Spinal cord (tissue), 10 donors: ENCODE measurements at places on chromosomes 5 and 9. TPM values are rescaled to one million over a fixed set of nuclear protein-coding genes. Genes with fewer than 3 reads are reported as not detected.
A peak's percentile ranks its signal among the peaks of the same experiment; 100 is the strongest.

DNA sequence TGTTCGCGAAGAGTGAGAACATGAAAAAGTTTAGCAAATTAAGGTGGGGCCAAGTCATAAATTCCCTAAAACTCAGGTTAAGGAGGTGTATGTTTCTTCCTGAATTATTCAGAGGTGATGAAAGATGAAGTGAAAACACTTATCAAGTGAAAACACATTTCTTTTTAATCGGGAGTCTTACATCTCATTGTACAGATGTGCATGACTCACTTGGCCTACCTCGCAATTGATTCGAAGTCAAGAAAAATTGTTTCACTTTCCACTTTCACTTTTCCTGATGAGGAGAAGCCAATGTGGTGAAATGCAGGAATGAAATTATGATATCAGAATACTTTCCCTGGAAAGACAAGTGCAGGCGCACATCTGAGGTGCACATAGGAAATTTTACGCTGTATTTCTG lies 78.7 kb downstream of the SLC25A46 start:
- H3K4me1 ChIP-seq: no peaks in the 10 kb centered on the region
- no peak for DNase-seq
- H3K4me3 ChIP-seq: no peak overlapping the region
- no peaks in the 10 kb centered on the region for H3K27me3 ChIP-seq

GRCh38 chr9:115923903-115924668 lies 229.5 kb upstream of the PAPPA start:
- no peak for DNase-seq
- no peak overlapping the region for H3K27ac ChIP-seq
- no peaks in the 10 kb centered on the region for H3K4me1 ChIP-seq

DNA sequence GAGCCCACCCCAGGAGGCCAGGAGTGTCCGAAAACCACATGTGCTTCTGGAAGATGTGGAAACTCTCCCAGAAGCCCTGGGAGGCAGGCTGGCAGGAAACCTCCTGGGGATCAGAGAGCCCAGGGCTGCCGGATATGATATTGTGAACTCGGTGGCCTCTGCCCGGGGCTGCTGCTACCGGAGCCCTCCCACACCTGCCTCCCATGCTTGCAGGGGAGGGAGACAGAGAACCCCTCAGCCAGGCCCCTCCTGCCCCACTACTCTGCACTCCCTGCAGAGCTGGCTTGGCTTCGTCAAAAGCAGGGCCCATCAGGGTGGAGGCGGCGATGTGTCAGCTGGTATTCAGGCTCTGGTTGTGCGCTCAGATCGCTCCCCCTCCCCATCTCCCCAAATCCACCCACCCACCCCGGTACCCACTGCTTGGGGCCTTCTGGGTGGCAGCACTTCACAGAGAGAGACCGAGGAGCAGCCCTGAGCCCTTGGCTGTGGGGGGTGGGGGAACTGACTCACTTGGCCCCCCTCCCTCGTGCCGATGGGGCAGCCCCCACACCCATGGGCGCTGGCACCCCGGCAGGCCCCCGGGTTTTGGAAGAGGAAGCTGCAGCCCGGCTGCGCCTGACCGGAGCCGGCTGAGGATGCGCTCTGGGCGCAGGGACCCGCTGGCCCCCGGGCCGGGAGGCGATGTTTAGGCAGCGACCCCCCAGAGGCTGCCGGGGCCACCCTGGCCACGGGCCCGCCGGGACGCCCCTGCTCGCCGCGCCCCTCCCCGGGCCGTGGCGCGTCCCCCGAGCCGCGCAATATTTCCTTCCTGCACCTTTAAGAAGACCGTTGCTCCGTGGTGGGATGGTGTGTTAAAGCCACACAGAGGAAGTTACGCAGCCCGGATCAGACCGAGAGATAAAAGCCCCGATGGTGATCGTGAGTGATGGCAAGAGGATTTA lies 786 bp upstream of the NTNG2 start:
- H3K4me1 ChIP-seq: peaks cover 40% of the 10 kb centered on the region
- DNase-seq: no peak
- H3K27me3 ChIP-seq: peaks cover 36% of the 10 kb centered on the region
- H3K4me3 ChIP-seq: peak overlapping the region; percentile 34
- H3K27ac ChIP-seq: no peak overlapping the region
- no peaks in the 10 kb centered on the region for H3K36me3 ChIP-seq

- DNase-seq: no peak
- H3K27me3 ChIP-seq: no peaks in the 10 kb centered on the region
- no peaks in the 10 kb centered on the region for H3K4me1 ChIP-seq
Measured at GRCh38 chr5:122639033-122639432, 135.8 kb upstream of the SNX2 start.

GRCh38 chr5:92580814-92581213 lies 1000.2 kb downstream of the NR2F1-AS1 start:
- H3K27ac ChIP-seq: no peak overlapping the region
- no peaks in the 10 kb centered on the region for H3K27me3 ChIP-seq
- H3K4me1 ChIP-seq: no peaks in the 10 kb centered on the region
- no peak for DNase-seq
- H3K4me3 ChIP-seq: no peak overlapping the region

DNA sequence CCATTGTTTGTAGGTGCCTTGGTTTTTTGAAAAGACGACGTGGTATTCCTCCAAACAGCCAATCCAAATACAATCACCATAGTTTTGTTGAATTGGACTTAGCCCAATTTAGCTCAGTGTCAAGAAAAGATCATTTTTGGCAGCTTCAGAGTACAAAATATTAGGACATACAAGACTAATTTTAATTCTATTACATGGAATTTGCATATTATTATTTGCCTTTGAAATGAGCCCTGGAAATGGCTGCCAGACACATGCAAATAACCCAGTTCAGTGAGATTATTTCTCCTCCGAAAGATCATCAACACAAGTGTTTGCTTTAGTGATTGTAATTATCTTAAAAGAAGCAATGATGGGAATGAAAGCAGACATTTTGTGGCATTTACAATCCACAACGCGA lies 89.3 kb downstream of the PLK2 start:
- no peak overlapping the region for H3K27ac ChIP-seq
- H3K4me1 ChIP-seq: no peaks in the 10 kb centered on the region
- H3K4me3 ChIP-seq: no peak overlapping the region
- no peak for DNase-seq
- H3K36me3 ChIP-seq: no peaks in the 10 kb centered on the region
- no peaks in the 10 kb centered on the region for H3K27me3 ChIP-seq

DNA sequence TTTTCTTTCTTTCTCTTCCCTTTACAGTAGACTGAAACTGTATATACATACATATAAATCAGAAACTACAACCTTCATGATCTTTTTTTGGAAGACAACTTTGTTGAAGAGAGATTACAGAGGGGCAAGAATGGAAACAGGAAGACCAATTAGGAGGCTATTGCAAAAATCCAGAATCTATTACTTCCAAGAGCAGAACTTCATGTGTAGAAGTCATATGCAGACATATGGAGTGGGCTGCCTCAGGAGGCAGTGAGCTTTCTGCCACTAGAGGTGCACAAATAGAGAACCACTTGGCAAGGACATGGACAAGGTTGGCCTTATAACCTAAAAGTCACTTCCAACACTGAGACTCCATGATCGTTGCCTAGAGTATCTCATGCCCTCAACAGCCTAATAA lies 157.8 kb upstream of the NR4A3 start:
- H3K27ac ChIP-seq: no peak overlapping the region
- no peaks in the 10 kb centered on the region for H3K36me3 ChIP-seq
- DNase-seq: no peak

DNA sequence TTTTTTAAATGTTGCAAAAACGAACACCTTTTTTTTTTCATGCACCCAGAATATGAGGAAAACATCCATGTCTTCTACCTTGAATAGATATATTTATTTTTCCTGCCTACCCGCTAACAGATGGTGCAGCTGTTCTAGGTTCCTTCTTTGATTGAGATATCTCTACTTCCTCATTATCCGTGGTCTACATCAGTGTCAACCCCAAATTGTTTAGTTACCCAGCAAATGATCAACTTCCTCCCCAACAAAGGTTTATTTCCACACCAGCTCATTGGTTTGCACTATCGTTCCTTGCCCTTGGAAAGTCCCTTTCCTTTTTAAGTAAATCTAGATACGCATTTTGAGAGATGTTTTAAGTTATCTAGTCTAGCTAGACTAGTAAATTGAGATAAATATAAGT lies 166.4 kb downstream of the PRR16 start:
- H3K27ac ChIP-seq: no peak overlapping the region
- H3K4me3 ChIP-seq: no peak overlapping the region
- no peaks in the 10 kb centered on the region for H3K4me1 ChIP-seq
- no peaks in the 10 kb centered on the region for H3K36me3 ChIP-seq
- no peak for DNase-seq

- H3K4me1 ChIP-seq: no peaks in the 10 kb centered on the region
- H3K27me3 ChIP-seq: no peaks in the 10 kb centered on the region
- H3K4me3 ChIP-seq: no peak overlapping the region
- DNase-seq: no peak
Measured at GRCh38 chr5:148002451-148002850, 61.3 kb upstream of the SPINK5 start.

DNA sequence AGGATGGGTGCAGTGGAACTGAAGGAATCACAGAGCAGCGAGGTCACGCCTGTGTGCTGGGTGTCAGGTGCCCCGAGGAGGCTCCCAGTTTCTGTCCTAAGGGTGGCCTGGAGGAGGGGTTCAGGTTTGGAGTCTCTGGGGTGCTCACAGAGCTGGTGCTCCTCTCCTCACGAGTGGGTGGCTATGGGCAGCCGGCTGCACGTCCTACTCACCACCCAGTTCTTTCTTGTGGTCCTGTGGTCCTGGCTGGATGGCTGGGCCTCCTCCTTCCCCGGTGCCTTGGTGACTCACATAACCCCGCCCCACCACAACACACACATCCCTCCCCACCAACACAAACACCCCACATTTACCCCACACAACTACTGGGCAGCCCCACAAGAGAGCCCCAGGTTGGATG lies 9.9 kb upstream of the PTGS1 start:
- no peaks in the 10 kb centered on the region for H3K36me3 ChIP-seq
- no peak overlapping the region for H3K27ac ChIP-seq
- no peaks in the 10 kb centered on the region for H3K4me1 ChIP-seq
- no peak overlapping the region for H3K4me3 ChIP-seq
- no peaks in the 10 kb centered on the region for H3K27me3 ChIP-seq
- no peak for DNase-seq

GRCh38 chr5:156687514-156687913 lies 162.6 kb upstream of the PPP1R2B start:
- DNase-seq: no peak
- H3K27ac ChIP-seq: no peak overlapping the region
- H3K4me3 ChIP-seq: no peak overlapping the region
- H3K36me3 ChIP-seq: no peaks in the 10 kb centered on the region
- H3K27me3 ChIP-seq: no peaks in the 10 kb centered on the region

GRCh38 chr5:78922879-78923621 lies 62.1 kb downstream of the ARSB start:
- H3K4me3 ChIP-seq: no peak overlapping the region
- no peak for DNase-seq
- no peak overlapping the region for H3K27ac ChIP-seq
- H3K4me1 ChIP-seq: peaks cover 14% of the 10 kb centered on the region
- H3K36me3 ChIP-seq: no peaks in the 10 kb centered on the region

- DNase-seq: peak; percentile 30
- no peaks in the 10 kb centered on the region for H3K36me3 ChIP-seq
- H3K27me3 ChIP-seq: no peaks in the 10 kb centered on the region
Measured at GRCh38 chr9:108272349-108272899, 583.4 kb downstream of the ACTL7B start.

GRCh38 chr5:72523960-72524582 lies 16.9 kb upstream of the ZNF366 start:
- no peak overlapping the region for H3K4me3 ChIP-seq
- H3K27ac ChIP-seq: no peak overlapping the region
- H3K4me1 ChIP-seq: no peaks in the 10 kb centered on the region
- H3K36me3 ChIP-seq: no peaks in the 10 kb centered on the region
- no peak for DNase-seq
- H3K27me3 ChIP-seq: no peaks in the 10 kb centered on the region

DNA sequence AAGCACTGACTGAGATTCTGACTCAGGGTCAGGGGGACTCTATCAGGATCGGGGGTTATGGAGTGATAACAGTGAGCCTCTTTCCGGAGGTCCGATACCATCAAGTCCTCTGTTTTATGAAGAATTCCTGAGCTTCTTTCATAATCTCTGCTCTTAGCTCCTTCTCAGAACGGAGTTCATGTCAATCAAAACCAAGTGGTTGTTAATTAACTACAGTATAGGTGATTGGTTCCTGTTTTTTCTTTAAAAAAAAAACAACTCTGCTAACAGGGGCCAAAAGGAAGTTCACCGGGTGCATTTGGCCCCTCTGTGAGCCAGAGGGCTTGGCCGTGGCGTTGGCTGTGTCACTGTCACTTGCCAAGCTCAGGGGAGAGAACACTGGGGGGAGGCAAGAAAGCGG lies 4.0 kb downstream of the GFI1B start:
- no peak overlapping the region for H3K4me3 ChIP-seq
- H3K4me1 ChIP-seq: peaks cover 8% of the 10 kb centered on the region
- no peaks in the 10 kb centered on the region for H3K36me3 ChIP-seq
- H3K27me3 ChIP-seq: peaks cover 19% of the 10 kb centered on the region

GRCh38 chr5:9690751-9691150 lies 60.6 kb upstream of the TAS2R1 start:
- H3K36me3 ChIP-seq: no peaks in the 10 kb centered on the region
- no peak overlapping the region for H3K4me3 ChIP-seq
- H3K4me1 ChIP-seq: no peaks in the 10 kb centered on the region
- H3K27ac ChIP-seq: no peak overlapping the region

DNA sequence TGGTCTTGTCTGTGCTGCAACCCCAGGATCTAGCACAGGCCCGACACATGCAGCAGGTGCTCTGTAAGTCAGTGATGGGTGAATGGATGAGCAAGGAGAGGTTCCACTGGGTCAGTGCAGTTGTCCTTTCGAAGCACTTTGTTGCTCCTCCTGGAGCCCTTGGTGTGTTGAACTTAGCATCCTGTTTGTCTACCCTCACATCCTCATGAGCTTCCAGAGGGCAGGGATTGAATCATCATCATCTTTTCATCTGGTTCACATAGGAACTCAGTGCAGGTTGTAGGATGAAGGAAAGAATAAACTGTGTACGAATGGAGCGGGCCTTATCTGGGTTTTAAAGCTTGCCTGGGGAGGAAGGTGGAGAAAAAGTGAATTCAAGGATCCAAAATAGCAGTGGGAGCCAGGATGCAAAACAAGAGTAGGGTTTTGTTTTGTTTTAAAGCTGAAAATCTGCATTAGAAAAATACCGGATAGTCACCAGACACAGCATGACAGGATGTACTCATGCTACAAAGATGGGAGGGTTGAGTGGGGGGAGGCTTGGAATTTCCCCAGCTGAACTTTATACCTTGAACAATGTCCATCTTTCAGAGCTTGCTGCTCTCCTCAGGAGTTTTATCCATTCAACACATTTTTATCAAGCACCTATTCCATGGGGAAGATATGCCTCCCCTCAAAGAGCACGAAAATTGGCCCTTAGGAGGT lies 55.8 kb downstream of the PTTG1 start:
- H3K4me1 ChIP-seq: peaks cover 2% of the 10 kb centered on the region
- no peaks in the 10 kb centered on the region for H3K36me3 ChIP-seq
- DNase-seq: no peak
- no peak overlapping the region for H3K4me3 ChIP-seq
- peaks cover 3% of the 10 kb centered on the region for H3K27me3 ChIP-seq
- H3K27ac ChIP-seq: peak overlapping the region; percentile 43

Gene LCP2
- 10.2 TPM for total RNA-seq

Gene SPINK7
- not detected for total RNA-seq

Gene SLC45A2
- total RNA-seq: 0.39 TPM

Gene PCDHA1
- total RNA-seq: 4.5 TPM

Gene TSLP
- total RNA-seq: 0.20 TPM

Gene RASEF
- 3.0 TPM for total RNA-seq
